ENCODE measurements at places on chromosomes 4 and X.

DNA sequence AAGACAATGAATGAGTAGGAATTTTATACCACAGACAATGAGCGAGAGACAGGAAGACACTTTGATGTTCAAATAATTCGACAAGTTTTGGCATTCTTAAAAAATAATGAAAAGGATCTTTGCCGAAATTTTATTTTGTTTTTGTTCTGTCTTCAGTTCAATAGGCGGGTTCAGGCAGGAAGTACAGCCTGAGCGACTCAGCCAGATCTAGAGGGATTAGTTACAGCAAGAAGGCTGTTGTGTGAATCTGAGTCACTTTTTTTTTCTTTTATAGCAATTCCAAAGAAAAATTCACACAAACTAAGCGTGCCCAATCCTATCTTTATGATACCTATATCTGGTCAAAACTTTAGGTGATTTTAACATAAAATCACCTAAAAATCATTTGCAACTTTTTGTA, 505.4 kb upstream of the FAM241A start:
- no peak for DNase-seq

DNA sequence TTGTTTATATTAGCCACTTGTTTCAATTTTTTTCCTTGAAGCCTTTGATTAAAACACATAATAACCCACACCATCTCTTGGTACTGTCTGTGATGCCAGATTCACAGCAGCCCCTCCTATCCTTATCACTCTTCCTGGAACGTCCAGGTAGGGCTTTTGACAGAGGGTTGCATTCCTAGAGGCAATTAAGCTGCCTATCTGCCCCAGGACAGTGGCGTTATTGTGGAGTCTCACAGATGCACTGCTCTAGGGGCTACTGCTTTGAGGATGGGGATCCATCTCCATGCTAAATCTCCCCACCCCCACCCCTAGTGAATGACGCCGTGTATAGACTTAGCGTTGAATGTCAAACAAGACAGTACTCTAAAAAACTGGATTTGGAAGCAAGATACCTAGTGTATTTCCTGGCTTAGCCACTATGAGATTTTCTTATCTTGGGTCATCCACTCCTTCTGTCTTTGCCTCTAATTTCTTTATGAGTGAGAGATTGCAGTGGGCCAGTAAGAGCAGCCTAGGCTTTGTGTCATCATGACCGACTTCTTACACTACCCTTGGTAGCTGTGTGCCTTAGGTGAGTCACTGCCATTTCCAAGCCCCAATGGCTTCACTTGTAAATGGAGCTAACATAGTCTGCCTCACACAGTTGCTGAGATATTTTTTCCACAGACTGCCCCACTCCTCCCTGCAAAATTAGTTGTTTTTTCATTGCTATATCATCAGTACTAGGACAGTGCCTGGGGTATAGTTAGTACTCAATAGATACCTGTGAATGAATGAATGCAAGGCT, 90.9 kb downstream of the EGF start:
- no peak for DNase-seq

GRCh38 chr4:54400802-54401201, 171.7 kb downstream of the PDGFRA start:
- no peak for DNase-seq

- DNase-seq = no peak
Observed at GRCh38 chr4:110668463-110669235, 45.8 kb upstream of the PITX2 start.

- no peak for DNase-seq
Observed at GRCh38 chr4:38681281-38681991, 17.4 kb downstream of the KLF3 start.
